ENCODE measurements at places on chromosomes 6 and 20. TPM values are rescaled to one million over a fixed set of nuclear protein-coding genes. Genes with fewer than 3 reads are reported as not detected.

Gene SASH1
- total RNA-seq, result 9.4 TPM

- no peak overlapping the region for H3K27ac ChIP-seq
- H3K4me3 ChIP-seq, result no peak overlapping the region
- DNase-seq, result no peak
- no peaks in the 10 kb centered on the region for H3K36me3 ChIP-seq
Observed at GRCh38 chr6:128600397-128600951, 80.1 kb upstream of the PTPRK start.

- no peak overlapping the region for H3K4me3 ChIP-seq
- H3K27ac ChIP-seq, result no peak overlapping the region
- H3K36me3 ChIP-seq, result no peaks in the 10 kb centered on the region
- DNase-seq, result no peak
- H3K27me3 ChIP-seq, result no peaks in the 10 kb centered on the region
Observed at GRCh38 chr20:42873259-42873658, 316.4 kb downstream of the PTPRT start.

DNA sequence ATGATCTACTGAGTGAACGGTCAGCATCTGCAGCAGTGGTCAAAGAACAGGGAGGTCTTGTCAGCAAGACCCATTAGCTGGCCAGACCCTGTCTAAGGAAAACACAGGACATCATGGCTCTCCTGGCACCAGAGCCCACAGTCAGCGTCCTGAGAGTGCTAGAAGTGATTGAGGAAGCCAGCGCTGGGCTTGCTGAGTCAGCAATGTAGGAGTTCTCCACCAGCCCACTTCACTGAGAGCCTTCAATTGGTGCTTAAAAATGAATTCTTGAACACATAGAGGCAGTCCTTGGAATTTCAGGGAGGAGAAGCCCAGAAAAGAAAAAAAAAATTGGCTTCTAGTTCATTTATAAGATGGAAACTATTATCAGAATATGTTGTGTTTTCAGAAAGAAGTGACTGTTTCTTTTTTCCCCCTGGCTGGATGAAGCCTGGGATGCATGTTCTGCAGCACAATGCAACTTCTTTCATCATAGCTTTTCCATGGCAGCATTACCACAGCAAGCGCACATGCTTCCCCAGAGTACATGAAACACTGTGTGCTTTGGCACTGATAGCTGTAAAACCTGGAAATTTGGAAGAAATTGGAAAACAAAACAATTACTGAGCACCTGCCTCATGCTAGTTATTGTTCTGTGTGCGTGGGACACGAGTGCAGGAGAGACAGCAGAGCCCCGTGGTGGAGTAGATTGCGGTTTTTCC, 899.9 kb downstream of the C6orf118 start:
- H3K4me3 ChIP-seq, result no peak overlapping the region
- no peaks in the 10 kb centered on the region for H3K4me1 ChIP-seq
- no peak overlapping the region for H3K27ac ChIP-seq

DNA sequence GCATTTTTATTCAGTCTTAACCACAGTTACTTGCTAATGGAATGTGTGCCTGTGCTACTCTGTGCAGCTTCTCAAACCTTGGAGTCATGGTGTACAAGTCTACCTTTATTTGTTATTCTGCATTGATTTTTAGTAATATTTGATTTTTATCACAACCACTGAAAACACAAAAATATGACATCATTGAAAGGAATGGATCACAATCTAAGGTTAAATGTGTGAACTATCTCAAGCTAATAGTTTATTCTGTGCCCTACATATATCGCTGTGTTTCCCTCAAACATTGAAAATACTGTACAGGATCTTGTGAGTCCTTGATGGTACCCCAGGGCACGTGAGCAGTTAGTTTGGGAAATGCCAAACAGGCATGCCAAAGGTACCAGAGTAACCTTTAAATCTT, 573.4 kb downstream of the FRK start:
- H3K36me3 ChIP-seq, result no peaks in the 10 kb centered on the region
- H3K27ac ChIP-seq, result no peak overlapping the region
- DNase-seq, result no peak
- H3K4me3 ChIP-seq, result no peak overlapping the region
- no peaks in the 10 kb centered on the region for H3K27me3 ChIP-seq
- H3K4me1 ChIP-seq, result no peaks in the 10 kb centered on the region

- no peak for DNase-seq
- H3K27ac ChIP-seq, result peak overlapping the region; percentile 55
- H3K4me3 ChIP-seq, result no peak overlapping the region
- H3K4me1 ChIP-seq, result peaks cover 29% of the 10 kb centered on the region
- no peaks in the 10 kb centered on the region for H3K27me3 ChIP-seq
Observed at GRCh38 chr6:153104220-153104619, 26.9 kb downstream of the RGS17 start.

GRCh38 chr6:149452037-149452939, 32.5 kb downstream of the ZC3H12D start:
- no peak for DNase-seq
- H3K27me3 ChIP-seq, result peaks cover 43% of the 10 kb centered on the region
